ENCODE measurements at places on chromosomes 7 and 10. TPM values are rescaled to one million over a fixed set of nuclear protein-coding genes. Genes with fewer than 3 reads are reported as not detected.

DNA sequence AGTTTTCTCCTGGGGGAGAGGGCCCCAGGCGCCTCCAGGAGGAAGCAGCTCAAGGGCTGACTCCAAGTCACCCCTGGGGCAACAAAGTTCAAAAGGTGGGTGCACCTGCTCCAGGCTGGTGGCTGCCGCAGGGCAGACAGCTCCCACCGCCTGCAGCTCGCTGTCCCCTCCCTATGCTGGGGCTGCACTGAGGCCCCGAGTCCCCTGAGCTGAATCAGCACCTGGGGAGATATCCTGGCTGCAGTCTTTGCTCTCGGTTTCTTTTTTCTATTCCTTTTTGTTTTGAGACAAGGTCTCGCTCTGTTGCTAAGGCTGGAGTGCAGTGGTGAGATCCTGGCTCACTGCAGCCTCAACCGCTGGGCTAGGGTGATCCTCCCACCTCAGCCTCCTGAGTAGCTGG is 183.4 kb downstream of the DNAJB6 start:
- DNase-seq: no peak

GRCh38 chr7:127393368-127394058 is 1.0 kb upstream of the ZNF800 start:
- peak; percentile 42 for DNase-seq

GRCh38 chr7:78842068-78842467 is 611.4 kb downstream of the MAGI2 start:
- DNase-seq: no peak

GRCh38 chr7:132709971-132710567 is 133.8 kb upstream of the PLXNA4 start:
- DNase-seq: no peak

DNA sequence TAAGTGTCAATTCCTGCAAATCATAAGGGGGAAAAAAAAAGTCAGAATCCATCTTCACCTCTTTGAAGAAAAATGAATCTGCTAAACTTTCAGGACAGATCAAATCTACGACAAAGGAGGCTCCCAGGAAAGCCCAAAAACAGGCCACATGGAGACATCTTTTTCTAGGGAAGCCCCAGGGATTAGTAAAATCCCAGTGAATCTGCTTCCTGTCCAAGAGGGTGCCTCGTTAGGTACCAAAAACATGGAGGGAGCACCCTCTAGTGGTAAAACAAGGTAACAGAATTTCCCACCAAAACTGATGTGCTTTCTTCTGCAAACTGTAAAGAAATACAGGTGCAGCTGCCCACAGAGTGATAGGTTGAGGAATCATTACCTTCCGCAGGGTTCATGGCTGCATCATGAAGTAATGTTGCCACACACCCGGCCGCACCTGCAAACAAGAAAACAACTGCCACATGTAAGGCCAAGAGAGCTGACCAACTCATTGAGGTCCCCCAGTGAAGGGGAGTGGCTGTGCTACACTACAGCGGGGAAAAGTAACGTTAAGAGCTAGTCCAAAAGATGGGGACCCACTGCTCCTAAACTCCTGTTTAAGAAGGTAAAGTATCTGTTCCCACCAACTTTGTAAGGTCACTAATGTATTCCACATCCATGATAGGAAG is 7.9 kb downstream of the SLC25A28 start:
- no peak for DNase-seq

- no peak for DNase-seq
These were observed 176.0 kb upstream of the MYO3A start for GRCh38 chr10:25758041-25758457.

DNA sequence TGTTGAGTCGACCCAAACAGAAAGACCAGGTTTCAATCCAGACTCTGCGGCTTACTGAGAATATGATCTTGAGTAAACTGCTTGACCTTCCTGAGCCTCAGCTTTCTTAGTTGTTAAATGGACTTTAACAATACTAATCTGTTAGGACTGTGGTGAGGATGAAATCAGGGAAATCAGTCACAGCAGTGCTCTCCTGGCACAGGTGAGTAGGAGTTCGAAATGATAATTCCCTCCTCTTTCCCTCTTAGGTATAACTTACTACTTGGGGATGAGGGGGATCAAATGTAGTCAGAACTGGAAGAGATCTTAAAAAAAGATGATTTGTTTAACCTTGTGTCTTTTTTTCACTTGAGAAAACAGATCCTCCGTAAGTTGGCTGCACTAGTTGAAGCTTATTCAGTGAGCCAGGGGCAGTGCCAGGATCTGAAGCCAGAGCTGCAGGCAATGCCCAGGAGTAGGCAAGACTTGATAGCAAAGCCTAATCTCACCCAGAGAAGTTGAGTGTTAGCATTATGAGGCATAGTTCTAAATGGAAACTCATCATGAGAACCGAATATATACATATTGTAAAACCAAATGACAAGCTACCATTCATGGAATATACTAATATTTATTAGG is 1.8 kb upstream of the MAGI2 start:
- no peak for DNase-seq

GRCh38 chr10:32501906-32502305 is 56.0 kb downstream of the CCDC7 start:
- DNase-seq: no peak

Gene MYOF
- 339 TPM for total RNA-seq

Gene SLC13A1
- not detected for total RNA-seq

Gene CTTNBP2
- 16.6 TPM for total RNA-seq

Gene OR2A42
- total RNA-seq: 0.08 TPM
